IMR-90 (cell line): ENCODE measurements at places on chromosomes 11 and 22. TPM values are rescaled to one million over a fixed set of nuclear protein-coding genes. Genes with fewer than 3 reads are reported as not detected.

DNA sequence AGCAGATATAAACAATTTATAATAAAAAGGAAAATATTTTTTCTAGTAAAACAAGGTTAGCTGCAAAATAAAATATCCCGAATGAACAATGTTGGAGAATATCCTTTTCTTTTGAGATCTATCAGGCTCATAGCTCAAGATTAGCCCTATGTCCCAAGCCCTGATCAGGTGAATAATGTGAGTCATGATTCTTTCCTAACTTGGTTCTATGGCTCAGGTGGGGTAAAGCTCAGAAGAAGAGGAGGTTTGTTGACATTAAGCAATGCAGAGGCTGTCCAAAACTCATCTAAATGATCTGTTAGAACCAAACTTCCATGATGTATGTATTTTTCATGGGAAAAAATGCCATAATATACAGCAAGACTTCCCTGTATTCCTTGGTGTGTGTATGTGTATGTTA, 86.1 kb downstream of the TRIM44 start:
- no peak for DNase-seq

GRCh38 chr22:19524170-19525115, at the start of gene CLDN5:
Gene CLDN5 (minus strand): TSS chr22:19524410. CDS start chr22:19524255, 155 bp downstream.
- no peak for DNase-seq

APOA4 gene
- polyA plus RNA-seq = not detected in 2 replicates

SHISA8 gene
- not detected in 2 replicates for polyA plus RNA-seq

OR4D10 gene
- not detected in 2 replicates for polyA plus RNA-seq

DNA sequence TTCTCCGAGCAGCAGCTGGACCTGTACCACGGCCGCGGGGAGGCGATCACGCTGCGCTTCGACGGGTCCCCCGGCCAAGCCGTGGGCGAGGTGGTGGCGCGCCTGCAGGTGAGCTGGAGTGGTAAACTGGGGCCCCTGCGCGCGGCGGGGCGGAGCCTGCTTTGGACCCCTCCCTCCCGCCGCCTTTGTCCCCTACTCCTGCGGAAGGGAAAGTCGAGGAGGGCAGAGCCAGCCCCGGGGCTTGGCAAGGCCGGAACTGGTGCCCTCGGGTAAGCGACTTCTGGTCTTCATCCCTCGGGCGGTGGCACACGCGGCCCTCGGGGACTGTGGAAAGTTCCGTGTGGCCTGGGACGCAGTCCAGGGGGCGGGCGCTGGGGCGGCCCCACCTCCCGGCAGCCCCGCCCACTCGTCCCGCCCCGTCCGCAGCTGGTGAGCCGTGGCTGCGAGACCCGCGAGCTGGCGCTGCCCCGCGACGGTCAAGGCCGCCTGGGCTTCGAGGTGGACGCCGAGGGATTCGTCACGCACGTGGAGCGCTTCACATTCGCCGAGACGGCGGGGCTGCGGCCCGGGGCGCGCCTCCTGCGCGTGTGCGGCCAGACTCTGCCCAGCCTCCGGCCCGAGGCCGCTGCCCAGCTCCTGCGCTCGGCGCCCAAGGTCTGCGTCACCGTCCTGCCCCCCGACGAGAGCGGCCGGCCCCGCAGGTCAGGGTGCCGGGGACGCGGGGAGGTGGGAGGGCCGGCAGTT, 9.2 kb downstream of the SIPA1 start:
- DNase-seq = no peak
